SW 1271 (cell line): ENCODE measurements at places on chromosomes 6 and 20.

DNA sequence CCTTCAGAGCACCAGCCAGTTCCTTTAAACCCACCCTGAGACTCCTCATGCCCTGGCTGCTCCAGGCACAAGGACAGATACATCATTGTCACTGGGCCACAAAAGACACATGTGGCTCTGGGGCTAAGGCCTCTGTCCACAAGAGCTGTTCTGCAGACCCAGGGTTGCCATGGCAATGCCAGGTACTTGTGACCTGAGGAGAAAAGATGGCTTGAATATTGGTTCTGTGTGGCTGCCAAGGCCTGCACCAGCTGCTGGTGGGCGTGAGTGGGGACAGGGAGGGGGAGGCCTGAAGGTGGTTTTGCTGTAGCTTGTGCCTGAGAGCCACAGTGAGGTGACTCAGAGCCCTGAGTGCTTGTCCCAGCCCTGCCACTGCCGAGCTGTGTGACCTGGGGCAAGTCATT lies 31.8 kb downstream of the SAYSD1 start:
- DNase-seq, result no peak

DNA sequence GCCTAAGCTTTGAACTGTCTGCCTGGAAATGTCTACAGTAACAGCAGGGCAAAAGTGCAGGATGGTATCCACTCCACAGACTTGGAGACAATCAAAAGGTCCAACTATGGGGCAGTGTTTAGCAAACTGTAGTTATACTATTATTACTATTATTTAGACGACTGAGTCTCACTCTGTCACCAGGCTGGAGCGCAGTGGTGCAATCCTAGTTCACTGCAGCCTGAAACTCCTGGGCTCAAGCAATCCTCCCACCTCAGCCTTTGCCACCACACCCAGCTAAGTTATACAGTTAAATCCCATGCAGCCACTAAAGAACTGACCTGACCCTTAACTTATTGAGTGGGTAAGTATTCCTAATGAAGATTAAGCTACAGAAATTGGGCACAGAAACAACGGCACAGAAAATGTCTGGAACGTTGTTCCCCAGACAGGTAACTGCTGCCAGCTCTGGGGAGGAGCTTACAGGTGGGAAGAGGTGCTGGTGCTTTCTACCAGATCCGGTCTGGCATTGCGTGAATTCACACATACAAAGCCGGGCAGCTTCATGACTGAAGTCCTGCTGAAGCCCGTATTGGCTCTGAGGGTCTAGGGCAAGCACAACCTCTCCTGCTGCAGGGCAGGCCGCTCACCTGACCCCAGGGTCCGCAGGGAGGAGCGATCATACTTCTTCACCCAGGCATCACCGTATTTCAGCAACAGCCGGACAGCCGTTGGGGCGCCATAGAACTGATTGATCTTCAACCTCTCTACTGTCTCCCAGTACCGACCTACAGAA lies 27.0 kb upstream of the APMAP start:
- DNase-seq, result no peak

DNA sequence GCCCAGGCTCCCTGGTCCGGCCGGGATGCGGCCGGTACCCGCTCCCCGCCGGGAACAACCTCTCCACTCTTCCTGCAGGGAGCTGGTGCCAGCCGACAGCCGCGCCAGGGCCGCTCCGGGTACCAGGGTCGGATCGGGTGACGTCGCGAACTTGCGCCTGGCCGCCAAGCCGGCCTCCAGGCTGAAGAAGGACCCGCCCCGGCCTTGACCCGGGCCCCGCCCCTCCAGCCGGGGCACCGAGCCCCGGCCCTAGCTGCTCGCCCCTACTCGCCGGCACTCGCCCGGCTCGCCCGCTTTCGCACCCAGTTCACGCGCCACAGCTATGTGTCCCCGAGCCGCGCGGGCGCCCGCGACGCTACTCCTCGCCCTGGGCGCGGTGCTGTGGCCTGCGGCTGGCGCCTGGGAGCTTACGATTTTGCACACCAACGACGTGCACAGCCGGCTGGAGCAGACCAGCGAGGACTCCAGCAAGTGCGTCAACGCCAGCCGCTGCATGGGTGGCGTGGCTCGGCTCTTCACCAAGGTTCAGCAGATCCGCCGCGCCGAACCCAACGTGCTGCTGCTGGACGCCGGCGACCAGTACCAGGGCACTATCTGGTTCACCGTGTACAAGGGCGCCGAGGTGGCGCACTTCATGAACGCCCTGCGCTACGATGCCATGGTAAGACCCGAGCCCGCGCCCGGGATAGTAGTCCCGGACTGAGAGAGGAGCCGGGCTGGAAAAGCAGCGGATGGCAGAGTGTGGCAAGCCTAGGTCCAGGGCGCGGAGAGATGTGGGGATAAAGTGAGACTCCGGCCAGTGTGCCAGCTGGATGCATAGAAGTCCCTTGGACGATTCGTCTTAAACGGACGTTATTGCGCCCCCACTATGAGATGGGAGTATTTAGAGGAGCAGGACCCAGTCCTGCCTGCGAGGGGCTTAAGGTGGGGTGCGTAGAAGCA lies at the start of gene NT5E:
Gene NT5E, plus strand, starts transcription at position 266 of the 942 bp plus-strand sequence. Its CDS starts 57 bp downstream, at position 323.
- DNase-seq, result peak; percentile 66

- DNase-seq, result no peak
Measured at GRCh38 chr20:61812845-61813485, 252.7 kb downstream of the TAF4 start.

- DNase-seq, result peak; percentile 18
Measured at GRCh38 chr6:157762636-157763035, 60.4 kb upstream of the SNX9 start.

DNA sequence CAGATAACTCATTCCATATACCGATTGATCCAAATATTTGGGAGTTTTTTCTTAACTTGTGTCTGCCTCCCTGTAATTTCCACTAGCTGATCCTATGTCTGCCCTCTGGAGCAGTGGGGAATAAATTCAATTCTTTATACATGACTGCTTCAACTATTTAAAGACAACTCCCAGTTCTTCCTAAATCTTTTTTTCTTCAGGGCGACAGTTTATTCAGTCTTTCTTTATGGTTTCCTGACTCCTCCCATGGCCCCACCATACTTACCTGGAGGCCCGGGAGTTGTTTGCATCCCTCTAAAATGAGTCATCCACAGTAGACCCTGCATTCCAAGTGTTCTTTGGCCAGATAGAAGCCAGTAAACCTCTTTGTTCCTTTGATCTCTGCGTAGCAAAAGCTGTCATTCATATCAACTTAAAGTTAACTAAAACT lies 73.6 kb downstream of the LCA5 start:
- no peak for DNase-seq

DNA sequence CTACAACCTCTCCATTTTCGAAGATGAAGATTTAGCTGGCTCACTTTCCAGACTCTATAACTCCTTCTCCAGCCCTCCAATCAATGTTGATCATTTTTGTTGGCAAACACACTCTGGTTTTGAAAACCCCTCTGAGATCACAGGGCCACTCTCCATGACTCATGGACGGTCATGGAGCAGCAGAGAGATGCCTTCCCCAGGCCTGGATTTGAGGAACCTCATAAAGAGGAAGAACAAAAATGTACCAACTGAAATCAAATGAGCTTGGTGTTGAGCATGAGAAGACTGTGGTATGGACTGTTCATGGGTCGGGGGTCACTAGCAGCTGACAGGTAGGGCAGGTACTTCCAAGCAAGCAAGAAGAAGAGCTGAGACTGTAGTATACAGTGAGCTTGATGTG lies 112.8 kb upstream of the INSM1 start:
- no peak for DNase-seq

GRCh38 chr20:44501448-44501847 lies 20.4 kb downstream of the SERINC3 start:
- DNase-seq, result no peak

GRCh38 chr20:24890286-24890685 lies 58.8 kb upstream of the CST7 start:
- DNase-seq, result no peak

DNA sequence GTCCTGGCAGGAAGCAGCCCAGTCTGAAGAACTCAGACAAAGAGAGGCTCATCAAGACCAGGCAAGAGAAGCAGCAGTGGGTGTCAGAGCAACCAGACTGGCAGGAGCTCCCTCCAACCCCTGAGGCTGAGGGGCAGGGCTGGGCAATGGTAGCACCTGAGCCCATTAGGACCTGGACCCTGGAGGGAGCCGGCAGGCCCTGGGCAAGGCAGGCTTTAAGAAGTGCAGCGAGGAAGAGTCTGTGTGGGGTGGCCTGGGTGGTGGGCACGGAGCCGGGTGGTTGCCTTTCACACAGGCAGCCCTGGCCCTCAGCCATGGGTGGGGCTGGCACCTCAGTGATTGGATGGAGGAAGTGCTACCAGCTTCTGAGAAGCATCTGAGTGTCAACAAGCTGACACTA lies 33.1 kb upstream of the IRF4 start:
- no peak for DNase-seq

GRCh38 chr20:21432911-21433310 lies 35.6 kb upstream of the NKX2-4 start:
- DNase-seq, result no peak

DNA sequence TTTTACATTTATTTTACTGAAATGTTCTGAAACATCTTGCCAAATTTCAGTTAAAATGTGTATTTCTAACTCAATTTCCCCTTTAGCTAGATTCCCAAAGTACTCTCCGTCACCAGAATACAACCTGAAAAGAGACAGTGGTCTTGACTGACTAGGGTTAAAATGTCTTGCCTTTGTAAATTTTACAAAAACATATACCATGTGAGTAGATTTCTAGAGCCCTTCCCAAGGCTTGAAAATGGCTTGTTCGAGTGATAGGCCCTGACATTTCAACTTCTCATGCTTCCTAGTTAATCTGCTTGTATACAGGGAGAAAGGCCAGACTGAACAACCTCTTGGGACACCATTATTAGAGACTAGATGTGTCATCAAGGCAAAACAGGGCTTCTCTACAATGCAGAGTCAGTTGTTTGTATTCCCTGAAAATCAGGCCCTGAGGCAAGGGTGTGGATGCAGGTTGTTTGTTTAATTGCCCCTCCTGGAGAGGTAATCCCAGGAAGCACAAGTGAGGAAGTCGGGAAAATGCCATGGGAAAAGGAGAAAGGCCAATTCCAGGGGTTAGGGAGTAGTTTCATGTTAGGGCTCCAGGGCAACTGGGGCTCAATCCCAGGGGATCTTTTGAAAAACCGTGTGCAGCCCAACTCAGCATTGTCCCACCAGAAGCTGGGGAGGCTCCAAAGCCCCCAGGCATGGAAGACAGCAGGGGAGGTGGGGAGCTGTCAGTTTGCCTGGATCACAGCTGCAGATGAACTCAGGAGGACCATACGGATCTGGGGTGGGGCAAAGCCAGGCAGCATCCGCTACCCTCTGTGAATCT lies 11.6 kb upstream of the TFB1M start:
- DNase-seq, result no peak

- no peak for DNase-seq
Measured at GRCh38 chr6:137910424-137910834, 43.4 kb downstream of the TNFAIP3 start.

DNA sequence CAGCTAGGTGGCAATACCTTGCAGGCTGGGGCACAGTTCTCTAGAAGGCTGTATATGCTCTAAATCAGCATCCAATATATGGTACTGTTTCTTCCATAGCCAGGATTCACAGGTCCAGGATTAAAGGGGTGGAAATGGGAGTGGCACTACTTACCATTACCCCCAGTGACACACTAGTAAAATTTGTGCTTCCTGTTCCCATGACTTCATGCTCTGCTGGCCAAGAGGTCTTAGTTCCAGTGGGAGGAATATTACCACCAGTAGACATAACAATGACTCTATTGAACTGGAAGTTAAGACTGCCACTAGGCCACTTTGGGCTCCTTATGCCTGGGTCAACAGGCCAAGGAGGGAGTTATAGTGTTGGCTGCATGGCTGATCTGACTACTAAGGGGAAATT lies 174.3 kb upstream of the TNFAIP3 start:
- DNase-seq, result no peak

DNA sequence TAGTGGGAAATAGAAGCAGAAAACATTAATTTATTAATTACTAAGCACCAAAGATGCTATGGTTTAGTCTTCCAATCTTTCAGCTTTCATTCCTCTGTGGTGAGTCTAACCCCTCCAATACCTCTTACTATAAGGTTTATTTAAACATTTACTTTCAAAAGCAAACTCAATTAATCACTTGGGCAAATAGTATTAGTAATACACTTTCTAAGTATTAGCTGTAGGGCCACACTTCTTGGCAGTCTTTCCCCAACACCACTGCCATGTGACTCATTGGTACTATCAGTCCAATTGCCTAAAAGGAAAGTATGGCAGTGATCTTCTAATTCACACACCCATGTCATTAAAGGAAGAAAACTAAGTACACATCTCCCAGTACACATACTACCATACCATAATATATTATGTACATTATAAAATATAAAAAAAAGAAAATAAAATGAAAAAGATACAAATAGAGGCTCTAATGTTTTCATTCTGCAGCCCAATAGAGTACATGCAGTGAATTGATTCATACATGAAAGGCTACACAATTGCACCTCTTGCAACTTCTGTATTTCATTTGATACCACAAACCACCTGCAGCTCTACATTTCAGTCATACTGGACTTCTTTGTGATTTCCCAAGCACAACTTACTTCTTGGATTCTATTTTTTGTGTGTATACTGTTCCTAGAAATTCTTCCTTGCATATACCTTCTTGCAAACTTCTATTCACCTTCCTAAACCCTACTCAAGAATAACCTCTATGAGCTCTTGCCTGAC lies 218.6 kb downstream of the PKHD1 start:
- no peak for DNase-seq

DNA sequence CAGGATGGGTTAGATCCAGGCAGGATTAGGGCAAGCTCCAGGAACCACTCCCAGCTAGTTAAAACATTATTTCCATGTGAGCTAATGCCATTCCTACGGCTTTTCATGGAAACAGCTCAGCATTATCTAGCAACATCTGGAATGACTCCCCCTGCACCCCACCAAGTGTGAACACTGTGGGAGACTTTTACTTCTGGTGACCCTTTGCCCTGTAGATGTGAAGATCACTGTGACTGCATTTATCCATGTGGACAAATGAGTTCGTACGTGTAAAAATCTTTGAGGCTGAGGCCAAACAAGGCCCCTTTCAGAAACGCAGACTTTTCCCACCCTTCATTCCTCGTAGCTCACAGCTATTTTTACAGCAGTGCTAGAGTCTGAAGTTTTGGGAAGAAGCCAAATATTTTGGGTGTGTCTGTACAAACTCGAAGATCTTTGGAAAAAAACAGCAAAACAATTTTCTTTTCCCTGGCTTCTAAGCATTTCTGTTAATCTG lies 221.8 kb upstream of the SOX4 start:
- DNase-seq, result no peak

DNA sequence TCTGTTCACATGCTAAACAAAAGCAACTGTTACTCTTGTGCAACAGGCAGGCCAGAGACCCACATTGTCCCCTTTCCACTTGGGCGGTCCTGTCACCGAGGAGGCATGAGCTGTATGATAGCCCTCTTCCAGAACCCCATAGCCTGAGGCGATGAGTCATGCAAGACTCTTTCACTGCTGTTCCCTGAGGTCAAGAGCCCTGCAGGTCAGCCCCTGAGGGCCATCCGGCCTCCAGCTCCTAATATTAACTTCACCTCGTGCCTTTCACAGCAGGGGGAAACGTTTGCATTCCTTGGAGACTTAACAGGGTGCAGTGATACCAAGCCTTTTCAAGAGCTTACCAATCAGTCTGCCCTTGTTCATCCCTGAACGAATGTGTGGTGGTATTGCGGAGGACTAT lies 253.3 kb upstream of the ECI2 start:
- DNase-seq, result no peak
